Suppressor macrophage treated with lipopolysaccharide for 1 hour (primary cell): ENCODE measurements at places on chromosomes 7 and 10.

GRCh38 chr10:80596391-80597257, 58.9 kb downstream of the SH2D4B start:
- DNase-seq: peak; percentile 72

- no peak for DNase-seq
Measured at GRCh38 chr7:148447221-148447849, 143.2 kb upstream of the C7orf33 start.

GRCh38 chr10:49745756-49746155, 16.4 kb downstream of the OGDHL start:
- no peak for DNase-seq

GRCh38 chr7:44108768-44109750, 4.9 kb downstream of the AEBP1 start:
- no peak for DNase-seq

GRCh38 chr7:7798510-7798909, 80.1 kb upstream of the RPA3 start:
- DNase-seq: no peak

- DNase-seq: no peak
Measured at GRCh38 chr7:28168393-28169158, 12.0 kb downstream of the JAZF1 start.

DNA sequence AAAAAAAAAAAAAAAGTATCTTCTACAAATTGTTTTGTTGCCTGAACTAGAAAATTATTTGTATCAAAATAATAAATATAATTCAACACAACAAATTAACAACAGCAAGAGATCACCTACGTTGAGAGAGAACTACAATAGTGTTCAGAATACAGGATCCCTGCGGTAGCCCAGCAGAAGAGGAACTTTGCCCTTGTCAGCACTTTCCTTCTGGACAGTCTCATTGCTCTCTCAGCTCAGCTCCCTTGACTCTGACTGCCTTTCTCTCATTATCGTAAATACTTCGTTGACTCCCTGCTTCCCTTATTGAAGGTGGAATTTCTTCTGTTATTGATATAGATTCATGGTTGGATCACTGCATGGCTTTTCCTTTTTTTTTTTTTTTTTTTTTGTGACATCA, 469.5 kb upstream of the VSTM2A start:
- no peak for DNase-seq

GRCh38 chr10:75019370-75019769, 92.1 kb upstream of the SAMD8 start:
- DNase-seq: no peak

DNA sequence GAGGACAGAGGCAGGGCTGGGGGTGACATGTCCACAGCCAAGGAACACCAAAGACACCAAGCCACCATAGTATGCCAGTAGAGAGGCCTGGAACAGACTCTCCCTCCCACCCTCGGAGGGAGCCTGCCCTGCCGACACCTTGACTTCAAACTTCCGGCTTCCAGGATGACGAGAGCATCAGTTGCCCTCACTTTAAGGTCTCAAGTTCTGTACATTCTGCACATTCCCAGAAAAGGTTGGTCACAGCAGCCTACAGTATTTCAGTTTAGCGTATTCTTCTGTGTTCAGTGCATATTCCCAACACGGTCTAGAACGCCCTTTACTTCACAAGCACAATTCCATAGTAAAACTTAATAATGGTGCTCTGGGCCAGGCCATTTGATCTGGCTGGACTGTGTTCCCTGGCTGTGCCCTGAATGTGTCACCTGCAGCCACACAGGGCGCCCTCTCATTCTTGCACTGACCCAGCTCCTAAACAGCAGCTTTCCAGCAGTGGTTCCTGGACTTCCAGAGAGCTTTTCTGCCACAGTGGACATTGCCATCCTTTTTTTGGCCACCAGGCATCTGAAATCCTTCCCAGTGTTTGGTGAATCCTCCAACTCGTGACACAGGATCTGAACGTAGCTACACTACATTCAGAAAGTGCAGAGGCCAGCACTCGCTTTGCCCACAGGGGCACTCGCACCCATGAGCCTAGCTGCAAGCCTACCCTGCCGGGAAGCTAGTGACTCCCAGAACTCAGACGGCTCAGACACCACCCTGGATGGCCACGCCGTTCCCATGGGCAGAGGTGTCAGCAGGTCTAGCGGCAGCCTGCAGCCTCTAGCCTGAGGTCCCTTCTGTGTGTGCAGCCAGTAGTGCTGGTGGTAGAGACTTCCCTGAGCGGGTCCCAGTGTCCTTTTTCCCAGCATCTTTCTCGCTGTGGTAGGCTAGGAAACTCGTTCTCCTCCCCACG, 36.4 kb upstream of the INSIG1 start:
- DNase-seq: no peak

DNA sequence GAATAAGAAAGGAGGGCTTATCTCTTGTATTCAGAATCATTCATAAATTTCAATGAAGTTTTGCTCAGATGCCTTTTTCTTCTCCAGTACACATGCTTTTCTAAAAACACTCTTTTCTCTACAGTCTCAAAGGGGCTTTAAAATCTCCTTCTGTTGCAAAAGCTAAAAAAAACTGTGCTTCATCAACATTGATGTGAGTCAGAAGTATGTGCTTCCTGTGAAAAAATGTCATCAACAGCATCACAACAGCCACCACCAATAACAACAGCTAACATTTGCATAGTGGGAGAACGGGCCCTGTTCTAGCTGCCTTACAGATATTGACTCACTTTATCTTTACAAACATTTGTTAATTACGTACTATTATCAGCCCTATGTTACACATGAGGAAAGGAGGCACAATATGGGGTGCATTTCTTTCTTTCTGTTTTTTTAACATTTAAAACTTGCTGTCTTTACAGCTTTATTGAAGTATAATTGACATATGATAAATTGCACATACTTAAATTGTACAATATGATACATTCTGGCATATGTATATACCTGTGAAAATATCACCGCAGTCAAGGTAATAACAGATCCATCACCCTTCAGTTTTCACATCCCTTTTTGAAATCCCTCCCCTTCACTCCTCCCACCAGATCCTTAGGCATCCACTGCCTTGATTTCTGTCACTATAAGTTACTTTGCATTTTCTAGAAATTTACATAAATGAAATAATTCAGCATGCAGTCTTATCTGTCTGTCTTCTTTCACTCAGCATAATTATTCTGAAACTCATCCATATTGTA, 1605.4 kb upstream of the LRRTM3 start:
- DNase-seq: no peak

DNA sequence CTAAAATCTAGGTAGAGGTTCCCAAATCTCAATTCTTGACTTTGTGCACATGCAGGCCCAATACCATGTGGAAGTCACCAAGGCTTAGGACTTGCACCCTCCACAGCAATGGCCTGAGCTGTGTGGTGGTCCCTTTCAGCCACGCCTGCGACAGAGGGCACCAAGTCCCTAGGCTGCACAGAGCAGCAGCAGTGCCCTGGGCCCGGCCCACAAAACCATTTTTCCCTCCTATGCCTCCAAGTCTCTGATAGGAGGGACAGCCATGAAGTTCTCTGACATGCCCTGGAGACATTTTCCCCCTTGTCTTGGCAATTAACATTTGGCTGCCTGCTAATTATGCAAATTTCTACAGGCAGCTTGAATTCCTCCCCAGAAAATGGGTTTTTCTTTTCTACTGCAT, 375.5 kb downstream of the SORCS1 start:
- DNase-seq: no peak

- no peak for DNase-seq
Measured at GRCh38 chr7:107836237-107837144, 33.5 kb upstream of the SLC26A3 start.

DNA sequence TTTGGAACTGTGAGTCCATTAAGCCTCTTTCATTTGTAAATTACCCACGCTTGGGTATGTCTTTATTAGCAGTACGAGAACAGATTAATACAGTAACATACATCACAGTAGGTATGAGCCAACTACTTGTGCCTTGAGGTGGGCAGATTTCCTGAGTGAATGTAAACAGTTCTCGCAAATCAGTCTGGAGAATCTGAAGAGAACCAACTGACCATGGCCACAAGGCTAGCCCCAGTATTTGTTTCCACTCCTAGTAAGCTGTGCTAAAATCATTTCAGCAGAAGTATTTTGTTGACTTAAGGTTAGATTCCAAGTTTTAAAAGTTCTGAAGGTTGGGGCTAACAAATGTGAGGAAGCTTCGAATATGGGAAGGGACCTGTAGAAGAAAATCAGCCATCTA, 82.9 kb downstream of the NOD1 start:
- DNase-seq: no peak

DNA sequence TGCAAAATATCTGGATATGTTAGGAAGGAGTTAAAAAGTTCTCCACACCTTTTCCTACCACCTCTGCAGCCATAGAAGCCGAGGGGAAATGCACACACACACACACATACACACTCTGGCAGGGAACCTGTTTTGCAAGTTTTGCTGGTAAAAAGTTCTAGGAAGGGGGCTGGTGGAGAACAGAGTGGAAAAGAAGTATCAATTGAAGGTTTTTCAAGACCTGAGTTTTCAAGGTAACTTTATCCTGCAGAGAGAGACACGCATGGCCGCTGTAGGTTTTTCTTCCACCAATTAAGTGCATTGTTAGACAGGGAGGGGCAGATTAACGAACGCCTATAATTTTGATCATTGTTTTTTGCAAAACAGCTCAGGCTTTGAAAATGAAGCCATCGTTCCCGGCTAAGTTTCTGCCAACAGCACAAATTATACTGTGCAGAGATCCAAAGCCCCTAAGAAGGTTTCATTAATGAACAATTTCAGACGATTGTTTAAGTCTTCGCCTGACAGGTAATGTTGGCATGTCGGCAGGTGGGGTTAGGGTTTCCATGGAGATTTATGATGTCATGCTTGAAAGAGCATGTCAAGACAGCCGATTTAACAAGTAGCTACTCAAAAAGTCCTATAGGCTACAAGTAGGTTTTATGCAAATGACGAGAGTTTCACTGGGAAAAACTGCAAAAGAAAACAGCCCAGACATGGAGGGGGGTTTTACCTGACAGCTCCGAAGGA, 29.7 kb downstream of the KIAA1217 start:
- DNase-seq: no peak

- no peak for DNase-seq
Measured at GRCh38 chr7:74430961-74431466, 22.7 kb upstream of the GTF2IRD1 start.

- peak; percentile 26 for DNase-seq
Measured at GRCh38 chr7:98771519-98771918, 98.3 kb downstream of the TMEM130 start.

- DNase-seq: no peak
Measured at GRCh38 chr7:55207436-55208125, 157.6 kb upstream of the LANCL2 start.

- peak; percentile 74 for DNase-seq
Measured at GRCh38 chr10:30818010-30818660, 188.6 kb upstream of the LYZL2 start.

DNA sequence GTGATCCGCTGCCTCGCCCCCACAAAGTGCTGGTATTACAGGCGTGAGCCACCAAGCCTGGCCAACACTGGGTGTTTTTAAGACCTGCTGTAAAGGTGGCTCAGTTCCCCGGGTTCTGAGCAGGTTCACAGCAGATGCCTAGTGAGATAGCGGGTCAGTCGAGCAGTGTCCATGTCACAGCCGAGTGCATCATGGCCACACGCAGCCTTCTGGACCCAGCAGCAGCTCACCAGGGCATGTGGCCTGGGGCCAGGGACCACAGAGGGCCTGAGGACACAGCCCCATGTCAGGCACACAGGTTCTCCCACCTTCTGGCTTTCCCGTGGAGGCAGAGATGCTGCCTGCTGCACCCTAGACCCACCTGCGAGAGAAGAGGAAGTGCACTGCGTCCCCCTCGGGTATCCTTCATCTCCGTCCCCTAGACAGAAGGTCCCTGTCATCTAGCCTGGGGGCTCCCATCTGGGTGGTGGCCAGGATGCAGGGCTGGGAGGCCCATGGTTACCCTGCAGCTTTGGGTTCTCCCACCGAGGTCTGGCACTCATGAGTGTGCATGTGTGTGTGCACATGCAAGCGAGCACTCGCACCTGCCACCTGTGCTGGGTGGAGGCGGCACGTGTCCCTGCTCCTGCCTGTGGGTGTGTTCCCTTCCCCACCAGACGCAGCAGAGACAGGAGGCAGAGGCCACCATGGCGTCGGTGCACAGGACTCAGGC, 98.6 kb downstream of the NKX6-2 start:
- DNase-seq: no peak
